ENCODE measurements at places on chromosomes 7 and 10.

- no peak for DNase-seq
Measured at GRCh38 chr7:1902231-1902855, 232.3 kb downstream of the ELFN1 start.

DNA sequence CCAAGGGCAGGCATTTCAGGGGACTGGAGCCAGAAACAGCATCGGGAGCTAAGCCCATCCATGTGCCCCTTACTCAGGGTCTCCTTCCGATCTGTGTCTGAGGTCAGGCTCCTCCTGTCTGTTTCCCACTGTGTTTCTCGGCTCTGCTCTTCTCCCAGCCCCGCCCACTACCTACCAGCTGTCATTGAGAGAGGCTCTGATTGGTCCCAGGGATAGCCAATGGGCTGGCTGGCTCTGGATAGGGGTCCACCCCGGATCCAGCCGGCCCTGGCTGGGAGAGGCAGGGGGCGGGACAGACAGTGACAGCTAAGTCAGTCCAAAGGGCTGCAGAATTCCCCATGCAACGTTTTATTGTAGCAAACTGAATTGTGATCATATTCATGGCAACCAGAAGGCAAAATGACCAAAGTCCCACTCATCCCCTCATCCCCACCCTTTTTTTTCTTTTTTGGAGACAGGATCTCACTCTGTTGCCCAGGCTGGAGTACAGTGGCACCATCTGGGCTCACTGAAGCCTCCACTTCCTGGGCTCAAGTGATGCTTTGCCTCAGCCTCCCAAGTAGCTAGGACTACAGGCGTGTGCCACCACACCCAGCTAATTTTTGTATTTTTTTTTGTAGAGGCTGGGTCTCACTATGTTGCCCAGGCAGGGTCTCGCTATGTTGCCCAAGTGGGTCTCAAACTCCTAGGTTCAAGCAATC is 76.3 kb downstream of the CLIP2 start:
- DNase-seq = peak; percentile 14

DNA sequence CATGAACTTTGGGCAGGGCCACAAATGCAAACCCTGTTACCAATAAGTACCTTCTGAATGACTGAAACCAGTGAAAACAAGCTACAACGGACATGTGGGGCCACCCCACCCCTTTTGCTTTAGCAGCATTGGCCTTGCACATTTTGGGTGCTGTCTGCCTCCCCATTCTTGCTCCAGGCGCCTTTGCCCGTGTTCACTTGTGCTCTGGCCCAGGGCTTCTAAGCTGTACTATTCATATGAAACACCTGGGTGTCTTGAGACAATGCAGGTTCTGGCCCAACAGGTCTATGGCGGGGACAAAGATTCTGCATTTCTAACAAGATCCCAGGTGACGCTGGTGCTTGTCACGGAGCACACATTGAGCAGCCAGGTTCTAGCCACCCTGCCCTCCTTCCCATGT is 96.5 kb upstream of the SDK1 start:
- no peak for DNase-seq

DNA sequence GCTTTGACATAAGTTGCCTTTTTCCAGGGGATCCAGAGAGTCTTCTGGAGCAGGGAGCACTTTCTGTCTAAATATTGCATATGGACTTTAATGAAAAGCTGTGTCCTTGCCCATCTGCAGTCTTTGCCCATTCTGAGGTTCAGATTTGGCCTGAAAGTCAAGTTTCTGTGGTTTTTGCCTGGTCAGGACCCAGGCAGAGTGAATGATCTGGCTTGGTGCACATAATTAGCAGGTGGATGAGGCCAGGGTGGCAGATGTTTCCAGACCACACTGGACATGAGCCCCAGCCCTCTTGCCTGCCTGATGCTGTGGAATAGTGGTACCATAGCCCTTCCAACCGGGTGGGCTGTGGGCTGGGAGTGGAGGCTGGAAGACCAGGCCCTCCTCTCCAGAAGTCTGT is 11.0 kb downstream of the HECW1 start:
- no peak for DNase-seq

DNA sequence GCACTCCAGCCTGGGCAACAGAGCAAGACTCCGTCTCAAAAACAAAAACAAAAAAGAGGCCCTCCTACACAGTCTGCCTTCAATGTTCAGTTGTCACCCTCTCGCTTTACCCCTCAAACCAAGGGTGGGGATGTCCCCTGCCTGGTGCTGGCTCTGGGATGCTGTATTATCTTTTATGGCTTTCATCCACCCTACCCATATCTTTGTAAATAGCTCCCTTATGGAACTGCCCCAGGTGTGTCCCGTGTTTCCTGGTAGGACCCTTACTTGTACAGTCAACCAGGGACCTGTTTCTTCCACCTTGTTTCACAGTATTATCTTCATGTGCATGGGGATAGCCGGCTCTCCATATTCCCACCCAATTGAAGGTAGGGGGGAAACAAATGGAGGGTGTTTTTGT is 15.7 kb upstream of the LAMB1 start:
- no peak for DNase-seq

DNA sequence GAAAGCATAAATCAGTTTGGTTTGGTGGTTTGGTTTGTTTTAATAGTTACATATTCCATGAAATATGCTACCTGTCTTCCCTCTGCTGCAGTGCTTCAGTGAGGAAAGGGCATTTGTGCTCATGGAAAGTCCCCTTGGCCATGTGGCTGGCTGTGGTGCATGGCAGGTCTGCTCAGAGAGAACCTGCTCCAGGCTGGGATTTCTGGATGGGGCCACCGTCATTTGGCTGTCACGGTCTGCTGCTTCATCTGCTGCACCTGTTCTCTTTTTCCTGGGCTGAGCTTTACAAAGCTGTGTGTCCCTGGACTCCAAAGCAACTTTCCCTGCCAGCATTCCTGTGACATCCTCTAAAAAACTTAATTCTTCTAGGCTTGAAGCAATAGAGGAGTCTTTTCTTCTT is 8.9 kb downstream of the CDK14 start:
- peak; percentile 88 for DNase-seq

DNA sequence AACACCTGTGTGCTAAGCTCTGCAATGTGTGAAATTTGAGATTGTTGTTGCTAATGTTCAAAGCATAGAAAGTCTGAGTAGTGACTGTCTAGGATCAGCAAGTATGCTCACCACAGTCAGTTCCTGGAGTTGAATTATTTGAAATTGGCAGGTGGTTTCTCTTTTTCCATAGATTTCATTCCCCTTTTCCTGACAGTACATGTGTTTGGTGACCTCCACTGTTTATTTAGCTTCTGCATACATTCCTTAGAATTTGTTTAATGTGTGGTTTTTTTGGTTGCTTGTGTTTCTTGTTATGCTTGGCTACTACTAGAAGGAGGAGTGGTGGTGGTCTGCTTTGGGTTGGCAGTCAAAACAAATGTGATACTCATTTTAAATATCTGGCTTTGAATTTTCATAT is 52.3 kb downstream of the FOXP2 start:
- peak; percentile 71 for DNase-seq

DNA sequence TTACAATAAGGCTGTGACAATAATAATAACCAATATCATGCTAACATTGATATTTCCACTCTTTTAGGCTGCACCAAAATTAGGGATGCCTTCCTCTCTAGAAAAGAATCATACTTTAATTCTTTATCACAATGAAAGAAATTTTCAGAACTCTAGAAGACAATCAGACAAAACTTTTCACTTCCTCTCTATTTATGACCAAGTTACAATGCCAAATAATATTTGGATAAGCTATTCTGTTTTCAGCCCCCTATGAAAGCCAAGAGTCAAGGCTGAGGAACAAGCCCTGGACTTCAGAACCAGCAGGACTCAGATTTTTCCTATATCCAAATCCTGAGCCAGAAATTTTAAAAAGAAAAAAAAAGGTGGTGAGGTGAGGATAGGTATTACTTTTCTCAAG is 4.6 kb downstream of the HYCC1 start:
- no peak for DNase-seq

DNA sequence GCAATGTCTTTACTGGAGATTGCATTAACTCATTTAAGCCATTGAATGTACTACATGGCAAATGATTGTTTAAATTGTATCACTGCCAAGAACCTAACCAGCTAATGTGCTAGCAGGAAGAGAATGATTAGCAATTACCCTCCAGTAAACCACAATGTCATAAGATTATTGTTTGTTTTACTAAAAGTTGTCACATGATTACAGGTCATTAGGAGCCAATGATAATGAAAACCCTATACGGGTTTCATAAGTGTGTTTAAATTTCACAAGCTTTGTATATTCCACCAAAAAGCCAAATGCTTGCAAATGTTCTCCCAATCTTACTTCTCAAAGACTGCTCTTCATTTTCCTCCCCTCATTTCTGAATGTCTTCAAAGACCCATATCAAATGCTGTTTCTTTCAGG is 76.5 kb upstream of the PPP1R3C start:
- no peak for DNase-seq

GRCh38 chr10:120929166-120929565 is 78.0 kb downstream of the WDR11 start:
- DNase-seq = no peak

DNA sequence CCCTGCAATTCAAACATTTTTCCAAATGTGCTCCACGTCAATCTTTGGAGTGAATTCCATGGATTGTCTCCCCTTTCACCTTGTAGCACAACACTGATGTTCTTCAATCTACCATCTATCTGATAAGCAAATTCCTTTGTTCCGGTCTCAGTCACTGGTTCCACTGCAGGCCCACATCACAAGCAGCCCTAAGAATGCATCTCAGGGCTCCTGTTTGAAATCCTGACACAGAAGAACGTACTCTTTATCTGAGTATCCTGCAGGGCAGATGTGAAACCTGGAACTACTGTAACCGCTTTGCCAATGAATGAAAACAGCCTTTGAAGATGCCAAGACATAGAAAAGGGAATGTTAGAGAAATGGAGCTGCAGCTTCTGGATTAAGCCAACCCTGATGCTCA is 62.9 kb upstream of the FAM133B start:
- DNase-seq = no peak

DNA sequence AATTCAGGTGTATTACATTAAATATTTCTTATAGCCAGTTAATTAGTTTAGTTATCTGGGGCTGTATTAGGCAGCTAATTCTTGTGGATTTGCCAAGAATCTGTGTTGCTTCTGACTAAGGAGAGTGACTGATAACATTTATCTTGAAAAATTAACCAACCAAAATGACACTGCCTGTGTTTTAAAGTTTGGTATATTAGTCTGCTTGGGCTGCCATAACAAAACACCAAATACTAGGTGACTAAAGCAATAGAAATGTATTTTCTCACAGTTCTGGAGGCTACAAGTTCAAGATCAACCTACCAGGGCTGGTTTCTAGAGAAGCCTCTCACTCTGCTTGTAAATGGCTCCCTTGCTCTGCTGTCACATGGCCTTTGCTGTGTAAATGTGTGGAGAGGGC is 12.9 kb downstream of the EXOC4 start:
- DNase-seq = no peak

GRCh38 chr10:101018600-101019439 is 12.1 kb downstream of the PDZD7 start:
- peak; percentile 45 for DNase-seq

GRCh38 chr7:45643630-45644029 is 69.5 kb downstream of the ADCY1 start:
- no peak for DNase-seq

GRCh38 chr7:24574386-24574785 is 1.1 kb downstream of the PALS2 start:
- no peak for DNase-seq

DNA sequence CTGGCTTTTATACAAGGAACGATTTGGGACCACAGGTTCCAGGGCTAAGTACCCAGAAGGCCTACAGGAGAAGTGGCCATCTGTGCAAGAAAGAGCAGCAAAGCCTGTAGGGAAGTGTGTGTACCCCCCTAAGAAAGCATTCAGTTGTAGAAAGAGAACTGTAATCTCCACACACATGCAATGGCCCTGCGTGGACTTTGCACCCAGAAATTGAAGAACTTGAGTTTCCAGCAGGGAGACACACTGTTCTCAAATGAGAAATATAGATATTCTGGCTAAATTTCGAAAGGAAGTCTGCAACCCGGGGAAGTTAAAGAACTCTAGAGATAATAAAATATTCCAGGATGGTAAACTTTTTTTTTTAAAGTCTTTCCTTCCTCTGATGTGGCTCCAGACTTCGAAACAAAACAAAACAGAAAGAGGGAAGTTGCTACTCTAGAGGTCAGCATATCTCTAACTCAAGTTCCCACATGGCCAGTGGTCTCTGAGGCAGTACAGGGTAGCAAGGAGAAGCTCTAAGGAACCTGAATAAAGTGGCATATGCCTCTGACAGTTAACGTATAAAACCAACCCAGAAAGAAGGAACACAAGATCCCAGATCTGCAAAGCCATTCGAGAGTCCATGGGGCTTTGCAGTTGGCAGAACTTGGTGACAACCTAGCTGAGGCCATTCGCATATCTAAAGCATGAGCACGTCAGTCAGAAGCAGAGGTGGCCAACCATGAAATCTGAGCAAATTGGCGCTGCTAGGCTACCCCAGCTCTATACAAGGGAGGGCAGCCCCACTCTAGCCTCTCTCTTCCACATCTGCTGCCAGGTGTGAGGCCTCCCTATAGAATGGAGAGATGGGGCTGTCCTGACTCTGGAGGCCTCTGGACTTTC is 56.6 kb downstream of the ELMO1 start:
- DNase-seq = no peak

- no peak for DNase-seq
Measured at GRCh38 chr7:118312966-118313365, 88.5 kb downstream of the ANKRD7 start.

- DNase-seq = no peak
Measured at GRCh38 chr10:49322371-49323170, 23.6 kb downstream of the C10orf71 start.

DNA sequence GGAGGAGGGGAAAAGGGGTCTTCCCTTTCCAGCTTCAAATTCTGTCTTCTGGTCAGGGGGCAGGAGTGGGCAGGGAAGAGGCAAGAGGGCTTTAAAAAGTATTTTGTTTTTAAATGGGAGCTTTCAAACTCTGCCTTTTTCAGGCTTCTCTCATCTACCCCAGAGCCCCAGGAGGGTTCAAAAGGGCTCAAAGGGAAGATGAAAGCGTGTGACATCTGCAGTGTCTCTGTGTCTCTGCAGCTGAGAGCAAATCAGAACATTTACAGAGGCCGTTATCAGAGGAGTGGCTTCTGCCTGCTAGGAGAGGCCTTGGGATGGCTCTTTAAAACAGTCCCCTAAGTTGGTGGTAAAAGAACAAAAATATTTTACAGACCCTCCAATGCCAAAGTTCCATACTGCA is 30.3 kb downstream of the TRIM8 start:
- DNase-seq = no peak

DNA sequence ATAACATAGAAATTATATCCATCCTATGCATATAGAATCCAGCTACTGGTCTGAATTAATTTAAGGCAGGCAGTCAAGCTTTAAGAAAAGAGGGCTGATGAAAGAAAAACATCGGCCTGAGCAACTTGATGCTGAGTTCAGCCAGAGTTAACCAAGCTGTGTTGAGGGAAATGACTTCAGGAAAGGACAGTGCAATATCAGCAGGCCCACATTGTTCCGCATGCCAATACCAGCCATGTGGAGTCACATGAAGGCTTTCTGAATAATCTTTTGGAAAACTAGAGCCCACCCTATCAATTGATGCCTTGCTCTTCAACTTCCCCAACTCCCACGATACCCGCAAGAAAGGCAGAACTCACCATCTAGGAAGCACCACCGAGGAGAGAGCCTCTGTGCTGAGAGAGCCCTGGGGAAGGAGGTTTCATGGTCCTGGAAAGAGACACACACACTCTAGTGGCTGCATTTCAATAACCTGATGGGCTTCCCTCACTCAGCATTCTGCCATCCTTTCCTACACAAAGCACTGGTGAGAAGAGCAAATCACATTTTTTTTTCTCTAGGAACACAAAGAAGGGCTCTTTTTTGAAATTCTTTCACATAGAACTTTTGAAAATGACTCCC is 125.8 kb upstream of the PTN start:
- peak; percentile 91 for DNase-seq
